ENCODE measurements at places on chromosomes 3 and 15. TPM values are rescaled to one million over a fixed set of nuclear protein-coding genes. Genes with fewer than 3 reads are reported as not detected.

The COL7A1 gene
- total RNA-seq = 16.4 TPM

The GOLGA8G gene
- not detected for total RNA-seq

The SUCNR1 gene
- 10.7 TPM for total RNA-seq

The TUSC7 gene
- total RNA-seq = not detected

The CCR1 gene
- 27.7 TPM for total RNA-seq

The MAGEL2 gene
- not detected for total RNA-seq

The ACTRT3 gene
- 3.1 TPM for total RNA-seq

The MUC4 gene
- not detected for total RNA-seq

The MAGI1 gene
- total RNA-seq = 88.5 TPM

The FRMD4B gene
- total RNA-seq = 86.1 TPM

The FOXL2 gene
- not detected for total RNA-seq

The MYZAP gene
- 6.8 TPM for total RNA-seq

The CHRM5 gene
- total RNA-seq = not detected

The PRR20G gene
- total RNA-seq = not detected

The C3orf22 gene
- not detected for total RNA-seq

The GOLGA6L4 gene
- total RNA-seq = 4.9 TPM

The SRPRB gene
- total RNA-seq = 37.7 TPM

The CHCHD6 gene
- total RNA-seq = 12.5 TPM

The IGDCC3 gene
- total RNA-seq = not detected

The KLHL40 gene
- not detected for total RNA-seq

The INSYN1 gene
- 15.2 TPM for total RNA-seq
